BJ (cell line): ENCODE measurements at places on chromosomes 5 and 9.

DNA sequence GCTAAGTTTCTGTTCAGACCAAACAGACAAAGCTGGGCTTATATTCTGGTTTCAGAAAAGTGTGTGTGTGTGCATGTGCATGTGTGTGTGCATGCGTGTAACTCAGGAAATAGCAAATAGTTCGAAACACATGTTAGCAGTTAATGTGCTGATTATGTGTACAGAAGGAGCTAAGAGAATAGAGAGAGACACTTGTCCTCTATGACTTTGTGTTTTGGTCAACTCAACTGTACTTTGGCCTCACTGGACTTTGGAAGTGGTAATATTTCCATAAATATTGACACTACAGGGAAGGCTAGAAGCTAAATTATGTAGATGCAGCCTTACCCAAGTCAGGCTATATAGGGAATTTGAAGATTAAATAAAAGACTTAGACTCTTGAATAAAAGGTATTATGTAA is 155.5 kb downstream of the RAB3C start:
- no peak for DNase-seq

GRCh38 chr9:126612326-126612812 is 1.4 kb upstream of the LMX1B start:
- DNase-seq, result no peak

DNA sequence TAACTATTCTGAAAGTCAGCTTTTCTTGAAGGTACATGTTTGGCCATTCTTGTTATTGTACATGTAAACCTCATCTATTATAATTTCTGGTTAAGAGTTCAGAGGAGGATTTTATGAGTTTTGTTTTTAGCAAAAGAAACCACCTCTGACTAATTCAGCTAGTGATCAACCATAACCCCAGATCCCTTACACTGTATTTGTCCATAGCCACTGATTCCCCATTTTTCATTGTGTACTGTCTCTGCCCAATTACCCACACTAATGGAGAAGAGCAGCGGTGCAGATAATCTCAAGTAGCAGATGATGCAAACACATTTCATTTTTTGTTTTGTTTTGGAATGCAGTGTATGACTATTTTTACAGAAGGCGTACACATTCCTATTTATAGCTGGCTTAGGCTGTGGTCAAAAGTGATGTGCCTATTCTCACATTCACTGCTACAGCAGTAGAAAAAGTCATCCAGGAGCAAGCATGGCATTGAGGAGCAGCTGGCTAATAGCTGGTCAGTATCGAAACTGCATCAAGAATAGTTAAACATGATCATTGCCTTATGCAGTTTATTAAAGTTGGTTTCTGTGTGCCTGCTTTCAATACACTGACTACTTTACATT is 988.3 kb downstream of the DTWD2 start:
- no peak for DNase-seq

DNA sequence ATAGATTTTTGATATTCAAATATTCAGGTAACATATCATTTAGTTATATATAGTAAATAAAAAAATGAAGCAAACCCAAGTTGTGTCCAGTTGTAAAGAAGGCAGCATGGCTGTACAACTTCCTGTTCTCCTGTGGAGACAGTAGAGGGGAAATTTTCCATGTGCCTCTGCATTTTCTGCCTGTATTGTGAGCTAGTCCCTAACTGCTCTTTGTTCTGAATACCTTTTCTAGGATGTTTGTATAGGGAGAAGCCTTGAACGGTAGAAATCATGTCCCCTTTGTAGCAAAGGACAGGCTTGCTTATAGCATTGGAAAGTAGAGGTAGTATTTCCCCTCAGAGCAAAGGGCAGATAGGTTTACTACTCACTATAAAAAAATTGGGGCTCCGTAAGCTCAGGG is 13.3 kb upstream of the RPS23 start:
- no peak for DNase-seq
